ENCODE measurements at places on chromosomes 3 and 15.

DNA sequence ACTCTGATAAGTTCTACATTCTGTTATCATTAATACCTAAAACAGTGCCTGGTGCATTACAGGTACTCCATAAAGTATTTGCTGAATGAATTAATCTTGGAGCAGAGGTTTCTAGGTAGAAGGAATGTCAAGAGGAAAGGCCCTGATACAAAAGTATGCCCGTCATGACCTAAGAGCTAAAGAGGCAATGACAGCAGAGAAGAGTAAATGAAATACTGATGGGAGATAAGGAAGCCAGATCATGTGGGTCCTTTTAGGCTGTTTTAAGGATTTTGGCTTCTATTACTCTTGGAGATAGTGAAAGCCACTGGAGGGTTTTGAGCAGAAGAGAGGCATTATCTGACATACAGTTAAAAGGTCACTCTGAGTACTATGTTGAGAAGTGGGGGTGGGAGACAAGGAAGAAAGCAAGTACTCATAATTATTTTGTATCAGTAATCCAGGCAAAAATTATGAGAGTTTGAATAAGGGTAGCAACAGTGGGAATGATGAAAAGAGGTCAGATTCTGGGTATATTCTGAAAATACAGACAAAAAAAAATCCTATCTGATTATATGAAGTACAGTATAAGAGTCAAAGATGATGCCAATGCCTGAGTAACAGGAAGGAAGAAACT, 48.3 kb downstream of the DENND4A start:
- DNase-seq: no peak

GRCh38 chr3:29279806-29280205, 1.1 kb upstream of the RBMS3 start:
- DNase-seq: no peak

DNA sequence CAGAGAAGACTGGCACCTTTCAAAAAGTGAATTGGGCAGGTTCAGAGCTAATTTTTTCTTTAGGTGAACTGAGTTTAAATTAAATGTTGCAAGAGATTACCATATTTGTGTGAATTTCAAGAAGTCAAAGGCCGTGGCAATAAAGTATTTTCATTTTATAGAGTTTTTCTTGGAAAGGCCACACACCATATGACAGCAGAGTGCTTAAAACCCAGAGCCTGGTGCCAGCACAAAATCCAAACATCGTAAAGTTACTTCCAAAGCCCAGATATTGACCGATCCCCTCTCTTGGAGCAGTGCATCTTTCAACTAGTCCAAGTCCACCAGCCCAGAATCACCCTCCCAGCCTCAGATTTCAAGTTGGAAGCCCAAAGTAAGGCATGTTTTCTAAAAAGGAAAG, 164.5 kb downstream of the VGLL4 start:
- DNase-seq: no peak

GRCh38 chr3:138796761-138797160, 38.0 kb downstream of the PIK3CB start:
- DNase-seq: no peak

GRCh38 chr3:30640851-30641250, 34.5 kb downstream of the TGFBR2 start:
- no peak for DNase-seq

DNA sequence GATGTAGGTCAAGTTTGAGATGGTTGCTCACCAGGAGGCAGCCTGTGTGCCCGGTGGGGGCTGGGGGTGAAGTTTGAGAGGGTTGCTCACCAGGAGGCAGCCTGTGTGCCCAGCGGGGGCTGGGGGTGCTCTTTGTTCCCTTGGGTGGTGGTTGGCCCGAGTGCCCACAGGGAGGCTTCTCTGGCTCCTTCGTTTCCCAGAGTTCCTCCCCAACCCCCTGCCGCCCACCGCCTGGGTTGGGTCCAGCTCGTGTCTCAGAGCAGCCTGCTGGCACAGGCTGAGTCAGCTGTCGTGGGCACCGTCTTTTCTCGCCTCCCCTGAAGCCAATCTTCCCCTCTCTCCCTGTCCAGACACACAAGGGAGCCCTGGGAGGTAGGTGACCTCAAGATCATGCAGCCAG, 3.1 kb downstream of the APBA2 start:
- no peak for DNase-seq

- no peak for DNase-seq
Measured at GRCh38 chr3:40924559-40925141, 274.7 kb upstream of the CTNNB1 start.

DNA sequence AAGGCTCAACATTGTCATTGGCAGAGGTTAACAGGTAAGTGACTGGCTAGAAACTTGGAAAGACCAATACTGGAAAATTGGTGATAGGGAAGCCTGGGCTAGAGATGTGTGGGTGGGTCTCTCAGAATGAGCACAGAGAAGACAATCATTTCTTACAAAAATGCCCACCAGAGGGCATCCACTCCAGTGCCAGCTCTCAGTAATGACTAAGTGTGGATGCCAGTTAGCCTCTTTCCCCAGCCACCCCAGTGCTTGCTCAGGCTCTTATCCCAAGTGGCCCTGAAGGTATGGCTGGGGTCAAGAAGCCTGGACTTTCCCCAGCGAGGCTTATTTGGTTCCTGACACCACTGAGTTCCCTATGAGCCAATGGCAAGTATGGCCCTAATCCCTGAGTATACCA, 115.9 kb upstream of the ST8SIA2 start:
- no peak for DNase-seq

DNA sequence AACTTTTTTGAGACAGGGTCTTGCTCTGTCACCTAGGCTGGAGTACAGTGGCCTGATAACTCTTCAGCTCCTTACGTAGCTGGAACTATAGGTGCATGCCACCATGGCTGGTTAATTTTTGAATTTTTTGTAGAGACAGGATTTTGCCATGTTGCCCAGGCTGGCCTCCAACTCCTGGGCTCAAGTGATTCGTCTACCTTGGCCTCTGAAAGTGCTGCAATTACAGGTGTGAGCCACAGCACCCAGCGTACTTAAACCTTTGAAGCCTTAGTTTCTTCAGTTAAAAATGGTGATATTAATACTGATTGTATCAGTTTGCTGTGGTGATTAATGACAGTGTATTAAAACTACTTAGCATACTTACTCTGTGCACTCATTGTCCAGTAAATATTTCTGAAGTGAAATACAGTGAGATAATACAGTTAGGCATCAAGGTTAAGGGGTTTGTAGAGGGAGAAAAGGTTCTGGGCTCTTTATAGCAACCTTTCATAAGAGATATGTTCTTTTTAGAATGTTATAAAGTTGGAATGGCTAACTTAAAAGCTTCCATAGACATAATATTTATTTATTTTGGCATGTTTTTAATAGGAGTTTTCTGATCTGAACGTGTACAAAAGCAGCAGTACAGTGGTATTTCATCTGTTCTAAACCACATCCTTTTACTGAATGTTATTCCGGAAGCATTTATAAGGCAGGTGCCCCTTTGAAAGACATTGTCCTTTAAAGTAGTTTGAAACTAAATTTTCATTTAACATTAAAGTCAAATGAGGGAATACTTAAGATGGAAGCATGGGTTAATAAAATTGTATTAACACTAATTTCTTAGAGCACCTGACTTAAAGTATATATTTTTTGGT, 23.6 kb downstream of the NCK1 start:
- no peak for DNase-seq

DNA sequence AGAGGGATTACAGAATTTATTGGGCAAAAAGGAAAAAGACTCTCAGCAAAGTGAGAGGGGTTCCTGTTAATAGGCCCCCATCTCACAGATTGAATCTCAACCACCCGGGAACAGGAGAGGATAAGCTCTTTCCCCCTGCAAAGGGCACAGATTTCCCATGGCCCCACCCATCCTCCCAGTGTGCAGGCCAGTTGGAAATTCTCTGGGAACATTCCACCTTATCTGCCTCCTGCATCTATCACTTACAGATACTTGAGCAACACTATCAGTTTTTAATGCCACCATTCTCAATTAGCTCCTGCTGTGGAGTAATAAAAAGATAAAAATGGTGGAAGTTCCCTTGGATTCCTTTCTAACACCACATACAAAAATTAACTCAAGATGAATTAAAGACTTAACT, 350.0 kb upstream of the BCHE start:
- DNase-seq: no peak

GRCh38 chr15:61331019-61331418, 101.9 kb upstream of the RORA start:
- no peak for DNase-seq

- DNase-seq: no peak
Measured at GRCh38 chr3:59953104-59953503, 903.3 kb upstream of the CFAP20DC start.
